ENCODE measurements at places on chromosomes 4 and X. TPM values are rescaled to one million over a fixed set of nuclear protein-coding genes. Genes with fewer than 3 reads are reported as not detected.

RAB41 gene
- not detected for total RNA-seq

SYTL4 gene
- total RNA-seq: 0.31 TPM

VEGFD gene
- not detected for total RNA-seq

TMEM156 gene
- total RNA-seq: not detected

SCLT1 gene
- total RNA-seq: 14.3 TPM

YIPF7 gene
- not detected for total RNA-seq

SUPT20HL2 gene
- not detected for total RNA-seq

PTCHD1 gene
- total RNA-seq: 3.2 TPM

MAGEA2B gene
- total RNA-seq: 13.7 TPM

MAGED4 gene
- total RNA-seq: 76.9 TPM

FAM9C gene
- total RNA-seq: 0.07 TPM

MAOA gene
- 7.6 TPM for total RNA-seq

CTAG1B gene
- not detected for total RNA-seq

PHEX gene
- total RNA-seq: 0.04 TPM

SLITRK4 gene
- total RNA-seq: not detected

FOXP3 gene
- 0.39 TPM for total RNA-seq

BST1 gene
- total RNA-seq: 1.9 TPM

C4orf46 gene
- total RNA-seq: 18.1 TPM

DCX gene
- total RNA-seq: 2.1 TPM

SCRG1 gene
- total RNA-seq: not detected

SORCS2 gene
- 5.5 TPM for total RNA-seq

DKK2 gene
- not detected for total RNA-seq

ADH1C gene
- 0.23 TPM for total RNA-seq

OPRPN gene
- total RNA-seq: not detected

H2BW2 gene
- 0.15 TPM for total RNA-seq

VCX2 gene
- total RNA-seq: not detected

TRIM61 gene
- 2.8 TPM for total RNA-seq

TRIM2 gene
- 42.0 TPM for total RNA-seq

NOX1 gene
- not detected for total RNA-seq

STBD1 gene
- total RNA-seq: 2.0 TPM

NPY2R gene
- 0.34 TPM for total RNA-seq

PABPC5 gene
- 1.7 TPM for total RNA-seq

CCKAR gene
- not detected for total RNA-seq

HAUS3 gene
- 11.9 TPM for total RNA-seq

PIN4 gene
- 8.8 TPM for total RNA-seq

RHOH gene
- total RNA-seq: 7.4 TPM

FAM3A gene
- 25.0 TPM for total RNA-seq

USP51 gene
- 6.4 TPM for total RNA-seq

TIMM17B gene
- total RNA-seq: 114 TPM

FRMD7 gene
- not detected for total RNA-seq

HEPH gene
- 31.7 TPM for total RNA-seq

DMP1 gene
- 0.11 TPM for total RNA-seq

RNF212 gene
- 2.7 TPM for total RNA-seq

AREG gene
- 0.32 TPM for total RNA-seq

CDKL2 gene
- 1.4 TPM for total RNA-seq

TMPRSS11D gene
- not detected for total RNA-seq

FREM3 gene
- 0.07 TPM for total RNA-seq

TCEANC gene
- 2.0 TPM for total RNA-seq

HMX1 gene
- total RNA-seq: 10.0 TPM

GUCY1A1 gene
- 0.20 TPM for total RNA-seq

KIF4A gene
- total RNA-seq: 34.9 TPM

FGD1 gene
- 36.3 TPM for total RNA-seq

AMER1 gene
- total RNA-seq: 9.9 TPM

GDPD2 gene
- 7.0 TPM for total RNA-seq

MTCP1 gene
- total RNA-seq: 12.8 TPM

SULT1E1 gene
- total RNA-seq: not detected

RIBC1 gene
- total RNA-seq: 1.1 TPM

PDGFC gene
- total RNA-seq: 3.5 TPM
